ENCODE measurements at places on chromosomes 6 and 20.

- DNase-seq = peak; percentile 51
These were observed 46.1 kb downstream of the LYRM4 start for GRCh38 chr6:5214570-5215052.

GRCh38 chr6:50821441-50822077, 2.9 kb downstream of the TFAP2B start:
- DNase-seq = no peak

DNA sequence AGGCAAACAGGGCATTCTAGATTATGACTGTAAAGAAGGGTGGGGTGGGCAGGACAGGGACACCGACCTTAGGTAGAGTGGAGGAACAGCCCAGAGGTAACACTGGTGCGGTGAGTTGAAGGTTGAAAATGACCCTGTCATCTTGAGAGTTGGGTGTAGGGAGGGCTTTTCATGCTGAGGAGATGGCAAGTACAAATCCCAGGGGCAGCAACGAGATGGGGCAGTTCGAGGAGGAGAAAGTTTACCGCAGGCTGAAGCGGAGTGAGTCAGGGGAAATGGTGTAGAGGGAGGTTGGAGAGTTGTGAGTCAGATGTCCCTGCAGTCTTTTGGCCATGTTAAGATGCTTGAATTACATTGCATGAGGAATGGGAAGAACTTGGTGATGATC, 101.1 kb downstream of the HIVEP1 start:
- DNase-seq = peak; percentile 15

DNA sequence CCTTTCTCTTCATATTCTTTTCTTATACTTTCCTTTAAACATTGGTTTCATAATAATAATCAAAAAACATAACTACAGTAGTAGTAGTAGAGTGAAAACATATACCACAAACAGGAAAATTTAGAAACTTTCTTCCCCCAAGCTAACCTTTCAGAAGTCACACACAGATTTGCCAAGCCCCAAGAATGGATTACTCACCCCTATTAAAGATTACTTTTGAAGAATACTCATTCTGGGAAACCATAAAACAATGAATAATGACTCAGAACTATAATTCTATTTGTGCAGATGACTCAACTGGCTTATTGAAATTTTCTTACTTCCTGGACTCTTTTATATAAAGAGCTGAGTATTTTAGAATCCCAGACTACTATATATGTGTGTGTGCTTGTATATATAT, 119.4 kb upstream of the GJE1 start:
- DNase-seq = peak; percentile 79

DNA sequence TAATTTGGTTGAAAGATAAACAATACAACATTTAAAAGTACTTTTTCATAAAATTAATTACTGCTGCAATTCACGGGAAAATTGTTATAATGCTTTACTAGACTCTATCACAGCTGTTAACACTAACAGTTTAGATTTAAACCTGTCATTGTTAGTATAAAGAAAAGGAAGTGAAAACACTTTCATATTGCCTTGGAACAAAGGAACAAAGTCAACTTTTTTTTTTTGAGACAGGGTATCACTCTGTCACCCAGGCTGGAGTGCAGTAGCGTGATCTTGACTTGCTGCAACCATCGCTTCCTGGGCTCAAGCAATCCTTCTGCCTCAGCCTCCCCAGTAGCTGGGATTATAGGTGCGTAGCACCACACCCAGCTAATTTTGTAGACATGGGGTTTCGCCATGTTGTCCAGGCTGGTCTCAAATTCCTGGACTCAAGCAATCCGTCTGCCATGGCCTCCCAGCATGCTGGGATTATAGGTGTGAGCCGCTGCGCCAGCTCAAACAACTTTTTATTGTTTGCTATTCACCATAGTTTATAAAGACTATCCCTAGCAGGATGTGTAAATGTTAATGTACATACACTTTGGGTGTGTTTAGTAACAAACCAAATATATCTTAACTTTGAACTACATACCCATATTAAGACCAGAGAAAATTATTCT, 22.1 kb downstream of the SLC35A1 start:
- no peak for DNase-seq

GRCh38 chr20:22455259-22455658, 129.1 kb downstream of the FOXA2 start:
- DNase-seq = no peak

DNA sequence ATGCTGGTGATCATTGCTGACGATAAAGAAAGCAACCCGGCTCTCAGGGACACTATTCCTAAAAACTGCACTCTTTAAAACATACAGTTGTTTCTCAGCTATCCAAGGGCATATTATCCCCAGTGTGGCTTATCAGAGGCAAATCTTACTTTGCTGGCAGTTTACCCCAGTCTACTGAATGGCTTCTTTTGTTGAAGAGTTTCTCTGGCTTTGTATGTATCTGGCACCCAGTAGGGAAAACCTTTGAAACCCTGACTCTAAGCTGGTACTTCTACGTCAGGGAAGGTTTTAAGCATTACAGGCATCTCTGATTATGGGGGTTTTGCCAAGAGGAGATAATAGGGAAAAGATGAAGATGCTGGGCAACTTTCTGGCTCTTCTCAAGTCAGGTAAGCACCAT, 637.6 kb upstream of the CHD6 start:
- no peak for DNase-seq

DNA sequence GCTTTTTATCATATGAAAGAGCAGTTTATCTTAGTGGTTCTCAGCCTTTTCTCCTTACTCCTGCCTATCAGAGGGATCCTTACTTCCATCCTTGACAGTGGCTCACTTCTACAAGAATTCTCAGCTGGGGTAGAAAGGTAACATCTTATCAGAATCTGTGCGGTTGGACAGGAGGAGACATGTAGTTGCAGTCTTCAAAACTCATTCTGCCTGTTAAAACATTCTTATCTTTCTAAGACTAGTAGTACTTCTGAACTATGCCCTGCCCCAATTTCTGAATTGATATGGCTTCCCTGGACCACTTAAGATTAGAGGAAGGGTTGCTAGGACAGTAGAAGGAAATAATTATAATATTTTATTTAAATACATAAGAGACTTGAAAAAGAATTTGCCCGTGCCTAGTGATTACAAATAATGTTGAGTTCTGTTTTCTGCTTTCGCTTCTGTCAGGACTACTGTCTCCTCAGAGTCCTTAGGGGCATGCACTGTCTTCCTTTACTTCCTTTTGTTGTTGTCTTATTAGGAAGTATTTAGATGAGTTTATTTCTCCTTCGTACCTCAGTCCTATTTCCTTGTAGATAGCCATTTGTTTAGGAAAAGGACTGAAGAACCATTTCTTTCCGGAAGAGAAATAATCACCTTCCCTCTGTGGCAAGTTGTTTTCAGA, 24.9 kb downstream of the BLTP3A start:
- no peak for DNase-seq

GRCh38 chr6:159080217-159080976, 35.6 kb upstream of the TAGAP start:
- DNase-seq = no peak

GRCh38 chr20:44650771-44651433, 597 bp downstream of the ADA start:
- no peak for DNase-seq

GRCh38 chr6:53312355-53312754, 36.4 kb downstream of the ELOVL5 start:
- no peak for DNase-seq

GRCh38 chr6:75101896-75102295, 104.0 kb downstream of the COL12A1 start:
- DNase-seq = peak; percentile 55
